Ovary (tissue), 10 donors: ENCODE measurements at places on chromosomes 1 and 21.
A peak's percentile ranks its signal among the peaks of the same experiment; 100 is the strongest.

GRCh38 chr1:53129891-53130597, 12.4 kb downstream of the SLC1A7 start:
- peak; percentile 11 for DNase-seq

- DNase-seq: no peak
Observed at GRCh38 chr1:94654459-94654858, 112.9 kb upstream of the F3 start.

DNA sequence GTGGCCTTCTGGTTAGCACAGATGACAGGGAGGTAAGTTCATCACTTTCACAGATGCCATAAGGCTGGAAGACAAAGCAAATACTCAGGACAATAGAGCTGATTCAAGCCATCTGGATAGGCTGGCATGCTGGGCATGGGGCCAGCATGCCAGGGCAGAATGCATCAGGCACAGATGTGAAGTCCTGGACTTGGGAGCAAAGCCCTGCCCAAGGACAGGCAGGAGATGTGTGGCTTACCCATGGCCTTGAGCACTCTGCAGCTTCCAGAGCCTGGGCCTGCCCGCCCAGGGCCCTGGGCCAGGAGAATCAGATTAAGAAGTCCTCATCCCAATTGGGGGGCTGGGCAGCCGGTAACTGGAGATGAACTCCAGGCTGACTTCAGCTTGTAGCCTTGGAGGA, 135.7 kb upstream of the ZC3H12A start:
- no peak for DNase-seq

DNA sequence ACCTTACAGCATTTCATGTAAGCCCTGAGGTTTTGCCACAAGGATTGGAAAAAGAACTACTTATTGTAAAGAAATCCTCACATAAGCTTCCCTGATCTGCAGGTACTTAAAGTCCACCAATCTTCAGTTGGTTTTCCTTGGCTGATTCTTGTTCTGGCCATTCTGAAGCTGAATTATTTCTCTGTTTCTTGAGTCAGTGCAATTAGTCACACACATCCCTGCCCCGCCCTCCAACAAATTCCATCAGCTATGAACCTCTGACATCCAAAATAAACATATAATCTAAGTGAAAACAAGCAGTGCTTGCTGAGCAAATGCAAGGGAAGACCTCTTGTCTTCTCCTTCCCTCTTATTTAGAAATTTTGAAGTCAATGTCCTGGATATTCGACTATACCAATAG, 8.2 kb upstream of the FNDC7 start:
- no peak for DNase-seq

- DNase-seq: no peak
Observed at GRCh38 chr21:45971616-45972352, 9.8 kb upstream of the COL6A1 start.

GRCh38 chr1:232990176-232991128, 40.0 kb downstream of the NTPCR start:
- DNase-seq: no peak

DNA sequence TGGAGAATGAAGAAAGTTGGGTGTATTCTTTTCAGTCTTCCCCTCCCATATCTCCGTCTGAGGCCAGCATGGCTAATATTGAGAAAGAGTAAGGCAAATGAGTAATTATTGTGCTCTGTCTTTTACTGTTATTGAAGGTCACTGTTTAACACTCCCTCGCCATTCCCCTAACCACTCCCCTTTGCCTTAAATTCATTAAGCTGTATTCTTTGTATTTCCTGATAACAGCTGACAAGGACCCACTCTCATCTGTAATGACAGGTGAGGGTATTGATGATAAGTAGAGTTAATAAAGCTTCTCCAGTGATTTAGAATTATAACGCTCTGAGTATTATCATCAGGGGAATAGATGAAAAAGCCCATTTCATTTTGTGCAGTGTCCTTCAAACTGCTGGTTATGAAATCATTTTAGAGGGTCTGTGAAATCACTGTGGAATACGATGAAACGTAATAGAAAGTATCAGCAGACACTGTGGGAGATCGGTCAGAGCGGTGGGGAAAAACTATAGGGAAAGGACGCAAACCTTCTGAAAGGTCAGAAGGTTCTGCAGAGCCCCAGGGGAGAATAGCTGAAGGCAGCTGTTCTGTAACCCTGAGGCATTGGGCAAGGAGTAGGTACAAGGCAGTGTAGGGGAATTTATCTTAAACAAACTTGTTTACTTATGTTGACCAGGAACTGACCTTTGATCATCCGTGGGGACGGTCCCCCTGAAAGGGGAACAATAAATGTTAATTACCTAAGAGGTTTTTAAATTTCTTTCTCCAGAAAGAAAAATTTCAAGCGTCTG, 46.3 kb upstream of the CACYBP start:
- no peak for DNase-seq

DNA sequence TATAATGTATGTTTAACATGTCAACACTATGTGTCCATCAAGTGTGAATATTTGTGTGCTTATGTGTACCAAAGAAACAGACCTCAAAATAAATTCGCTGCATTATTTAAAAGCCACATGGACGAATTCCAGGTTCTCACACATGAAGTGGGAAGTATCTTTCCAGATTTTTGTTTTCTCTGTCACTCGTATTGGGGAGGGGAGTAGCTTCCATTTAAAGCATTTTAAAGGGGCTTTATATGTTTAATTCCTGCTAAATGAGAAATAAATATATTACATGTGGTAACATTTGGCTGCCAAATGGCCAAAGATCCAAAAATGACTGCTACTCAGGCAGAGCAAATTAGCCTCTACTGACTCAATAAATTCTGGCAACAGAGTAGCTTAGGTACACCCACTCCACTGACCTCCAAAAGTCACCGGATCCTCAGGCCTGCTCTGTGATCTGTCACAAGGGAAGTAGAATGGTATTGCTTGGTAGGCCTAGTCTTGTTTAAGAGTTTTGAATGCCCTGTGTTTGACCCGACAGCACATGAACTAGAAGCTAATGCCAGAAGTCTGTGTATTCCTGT, 178.1 kb downstream of the ZP4 start:
- no peak for DNase-seq

DNA sequence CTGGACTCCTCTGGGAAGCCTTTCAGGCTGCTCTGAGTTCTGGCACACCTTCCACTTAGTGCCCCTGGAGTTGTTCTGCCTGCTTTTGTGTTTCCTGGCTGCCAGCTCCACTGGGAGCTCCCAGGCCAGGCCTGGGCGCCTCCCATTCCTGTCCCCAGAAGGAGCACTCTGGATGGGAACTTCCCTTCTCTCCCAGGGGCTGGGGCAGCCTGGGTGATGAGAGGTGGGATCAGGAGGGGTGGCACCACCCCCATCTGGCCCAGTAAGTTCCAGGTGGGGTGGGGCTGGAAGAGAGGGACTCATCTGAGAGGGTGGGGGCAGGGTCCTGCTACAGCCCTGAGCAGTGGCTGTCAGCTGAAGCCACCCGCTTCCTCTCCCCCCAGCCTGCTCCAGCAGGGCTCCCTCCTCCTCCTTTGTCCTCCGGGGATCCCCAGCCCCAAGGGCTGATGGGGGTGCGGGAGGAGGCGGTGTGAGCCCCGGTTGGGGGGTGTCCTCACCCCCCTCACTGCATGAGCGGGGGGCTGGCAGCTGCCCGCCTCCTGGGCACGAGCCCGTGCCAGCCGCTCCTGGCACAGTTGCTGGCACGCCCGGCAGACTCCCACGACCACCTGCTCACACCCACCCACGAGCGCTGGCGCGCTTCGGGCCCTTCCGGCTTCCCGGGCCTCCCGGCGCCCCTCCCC, 4.7 kb downstream of the FOXO6 start:
- DNase-seq: no peak

DNA sequence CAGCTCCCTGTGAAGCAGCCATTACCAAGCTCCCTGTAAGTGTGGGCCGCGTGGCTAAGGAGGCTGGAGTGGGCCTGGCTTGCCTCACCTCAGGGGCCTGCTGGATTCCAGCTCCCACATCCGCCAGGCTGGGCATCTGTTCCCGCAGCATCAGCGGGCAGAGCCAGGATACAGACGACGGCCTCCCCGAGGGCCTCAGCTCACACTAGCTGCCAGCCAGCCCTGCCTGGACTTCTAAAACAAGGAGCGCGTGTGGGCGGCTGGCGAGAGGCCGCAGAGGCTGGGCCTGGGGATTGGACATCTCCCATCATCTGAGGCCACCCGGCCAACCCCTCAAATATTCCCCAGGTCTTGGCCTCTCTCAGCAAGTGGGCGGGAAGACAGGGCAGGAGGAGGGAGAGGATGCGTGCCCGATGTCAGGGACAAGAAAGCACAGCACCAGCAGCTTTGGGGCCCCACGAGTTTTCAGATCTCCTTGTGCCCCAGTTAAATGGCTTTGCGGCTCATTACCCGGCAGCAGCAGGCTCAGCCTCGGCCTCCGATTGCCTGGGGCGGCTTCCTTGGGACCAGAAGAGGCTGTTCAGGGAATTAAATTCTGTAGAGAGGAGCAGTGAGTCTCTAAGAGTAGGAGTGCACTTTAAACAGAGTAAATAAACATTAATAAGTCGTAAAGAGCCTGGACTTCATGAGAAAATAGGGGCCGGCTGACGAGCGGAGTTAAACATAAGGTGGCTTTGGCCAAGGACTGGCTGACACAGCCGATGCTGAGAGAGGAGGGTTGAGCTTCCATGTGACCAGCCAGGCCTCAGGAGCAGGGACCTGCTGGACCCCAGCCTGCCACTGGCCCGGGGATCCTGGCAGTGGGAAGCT, 208.9 kb upstream of the C1orf174 start:
- no peak for DNase-seq

GRCh38 chr1:79895573-79895972, 889.0 kb upstream of the ADGRL4 start:
- no peak for DNase-seq

DNA sequence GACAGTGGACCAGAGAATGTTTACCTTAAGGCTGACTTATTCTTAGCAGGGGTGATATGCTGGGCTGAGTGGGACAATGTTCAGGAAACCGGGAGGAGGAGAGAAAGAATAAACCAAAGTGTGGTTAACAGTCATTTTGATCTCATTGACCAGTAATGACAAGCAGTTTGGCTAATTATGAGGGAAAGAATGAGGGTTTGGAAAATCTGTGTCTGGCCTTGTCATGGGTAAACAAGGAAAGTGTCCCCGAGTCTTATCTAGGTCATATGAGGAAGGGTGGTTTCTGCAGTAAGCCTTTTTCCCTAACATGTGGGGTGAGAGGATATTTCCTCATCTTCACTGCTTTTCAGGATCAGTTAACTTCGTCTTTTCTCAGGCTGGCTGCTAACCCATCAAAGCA, 155.0 kb downstream of the TPR start:
- DNase-seq: no peak

DNA sequence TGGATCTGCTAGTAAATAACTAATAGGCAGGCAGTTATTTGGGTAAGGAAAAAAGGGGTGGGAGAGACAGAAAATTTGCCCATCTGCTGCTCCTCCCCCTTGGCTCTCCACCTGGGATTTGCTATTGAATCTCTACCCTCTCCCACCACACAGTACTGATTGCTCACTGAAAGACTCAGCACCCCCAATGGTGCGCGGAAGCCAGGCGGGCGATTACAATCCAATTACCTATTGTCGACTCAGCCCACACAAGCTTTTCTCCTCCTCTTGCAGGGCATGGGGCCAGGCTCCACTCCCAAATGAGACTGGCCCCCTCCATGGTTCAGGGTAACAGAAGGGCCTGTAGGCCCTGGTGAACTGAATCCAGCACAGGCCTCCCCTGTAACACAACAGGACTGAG, 2.7 kb upstream of the HMGN2 start:
- DNase-seq: no peak

DNA sequence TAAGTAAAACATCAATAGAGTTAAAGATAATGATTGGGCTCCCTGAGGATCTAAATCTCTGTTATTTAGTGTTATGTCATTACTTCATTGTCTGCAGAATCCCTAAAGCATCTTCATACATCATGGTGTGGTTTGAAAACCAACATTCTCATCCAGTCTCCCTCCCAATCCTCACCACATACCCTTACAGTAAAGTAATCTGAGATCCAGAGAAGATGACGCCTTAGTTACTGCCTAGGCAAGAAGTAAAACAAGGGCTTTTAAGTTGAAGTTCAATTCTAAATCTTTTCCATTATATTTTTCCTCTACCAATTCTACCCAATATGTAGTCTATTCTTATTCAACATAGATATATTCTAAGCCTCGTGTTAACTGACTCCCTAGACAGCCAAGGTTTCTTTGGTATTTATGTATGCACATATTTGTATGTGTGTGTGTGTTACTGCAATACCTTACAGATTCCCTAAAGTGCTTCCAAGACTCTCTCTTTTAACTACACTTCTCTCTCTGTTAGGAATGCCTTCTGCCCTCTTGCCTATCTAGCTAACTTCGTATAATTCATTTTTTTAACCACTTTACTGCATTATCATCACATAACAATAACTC, 17.3 kb downstream of the DPH5 start:
- no peak for DNase-seq

GRCh38 chr1:228514421-228514820, 27.2 kb downstream of the RNF187 start:
- no peak for DNase-seq

DNA sequence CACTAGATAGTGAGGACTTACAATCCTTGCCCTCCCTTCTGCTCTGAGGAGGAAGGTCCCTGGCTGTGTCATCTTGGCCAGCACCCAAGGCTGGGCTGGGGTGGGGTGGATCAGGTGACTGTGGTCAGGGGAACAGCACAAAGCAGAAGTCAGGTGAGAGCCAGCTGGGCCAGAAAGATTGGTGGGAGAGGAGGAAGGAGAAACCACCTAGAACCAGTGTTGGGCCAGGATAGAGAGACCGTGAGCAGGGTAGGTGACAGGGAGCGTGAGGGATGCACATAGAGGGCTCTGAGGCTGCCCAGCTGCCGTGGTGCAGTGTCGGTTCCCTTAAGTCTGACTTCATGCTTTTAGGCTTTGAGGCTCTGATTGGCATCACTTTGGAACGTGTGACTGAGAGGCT, 22.7 kb downstream of the NCF2 start:
- no peak for DNase-seq

DNA sequence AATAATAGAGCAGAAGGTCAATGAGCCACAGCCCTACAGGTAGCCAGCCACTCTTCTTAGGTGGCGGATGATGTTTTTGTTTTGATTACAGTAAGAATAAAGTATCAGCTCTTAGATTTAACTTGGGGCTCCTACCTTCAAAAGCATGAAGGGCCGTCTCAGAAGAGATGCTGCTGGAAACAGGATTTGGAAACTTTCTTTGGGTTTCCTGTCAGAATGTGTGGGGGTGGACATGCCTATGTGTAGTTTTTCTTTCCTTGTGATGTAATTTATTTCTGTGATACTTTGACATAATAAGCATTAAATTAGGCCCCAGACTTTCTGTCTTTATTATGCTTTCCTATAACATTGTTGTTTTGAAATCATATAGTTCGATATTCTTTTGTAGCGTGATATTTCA, 1.5 kb downstream of the RAP1A start:
- no peak for DNase-seq

GRCh38 chr1:161166669-161167548, 683 bp downstream of the PPOX start:
- DNase-seq: peak; percentile 55

DNA sequence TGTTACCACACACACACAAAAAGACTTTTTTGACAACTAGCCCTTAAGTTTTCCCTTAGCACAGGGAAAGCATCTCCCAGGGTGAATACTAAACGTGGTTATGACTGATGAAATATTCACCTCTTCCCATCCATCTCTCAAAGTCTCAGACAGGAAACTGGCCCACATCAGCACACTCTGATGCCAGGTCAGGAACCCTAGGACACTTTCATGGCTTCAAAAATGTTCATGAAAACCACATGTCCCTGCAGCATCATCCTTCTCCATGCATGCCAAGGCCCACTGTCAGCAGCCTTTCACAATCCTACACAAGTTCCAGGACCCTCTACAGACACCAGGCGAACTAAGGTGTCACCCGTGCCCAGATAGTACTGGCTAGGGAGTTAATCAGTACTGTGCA, 68.7 kb downstream of the DNTTIP2 start:
- no peak for DNase-seq
